Stimulated activated CD4-positive, alpha-beta T cell treated with anti-CD3 and anti-CD28 coated beads, Interleukin-1b, Interleukin-23, amount 100 ng/mL, for 48 hours (primary cell): ENCODE measurements at places on chromosomes 6 and 20.

DNA sequence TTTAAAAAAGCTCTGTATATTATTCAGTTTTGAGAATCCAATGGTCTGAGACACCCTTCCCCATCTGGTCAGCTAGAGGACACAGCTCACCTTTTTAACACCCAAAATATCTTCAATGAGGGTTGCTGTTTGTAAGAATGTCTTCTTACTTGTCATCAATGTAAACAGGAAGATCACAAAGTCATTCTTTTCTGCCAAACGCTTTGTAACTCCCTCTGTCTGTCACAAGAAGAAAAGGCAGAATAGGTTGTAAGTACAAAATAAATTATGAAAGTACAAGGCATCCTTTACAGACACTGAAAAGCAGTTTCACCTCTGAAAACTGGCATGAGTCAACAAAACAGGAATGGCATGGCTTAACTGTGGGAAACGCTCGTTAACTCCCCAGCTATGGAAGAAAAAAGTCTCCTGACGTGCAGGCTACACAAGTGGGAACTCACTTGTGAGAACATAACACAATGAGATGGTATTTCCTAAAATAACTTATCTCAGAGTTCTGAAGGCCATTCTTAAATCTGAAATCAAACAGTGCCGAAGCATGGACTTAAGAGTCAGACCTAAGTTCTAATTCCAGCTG, 42.7 kb downstream of the TRPC4AP start:
- DNase-seq: no peak

- no peak for DNase-seq
These were observed 139.7 kb upstream of the RPS6KA2 start for GRCh38 chr6:166766769-166767168.

DNA sequence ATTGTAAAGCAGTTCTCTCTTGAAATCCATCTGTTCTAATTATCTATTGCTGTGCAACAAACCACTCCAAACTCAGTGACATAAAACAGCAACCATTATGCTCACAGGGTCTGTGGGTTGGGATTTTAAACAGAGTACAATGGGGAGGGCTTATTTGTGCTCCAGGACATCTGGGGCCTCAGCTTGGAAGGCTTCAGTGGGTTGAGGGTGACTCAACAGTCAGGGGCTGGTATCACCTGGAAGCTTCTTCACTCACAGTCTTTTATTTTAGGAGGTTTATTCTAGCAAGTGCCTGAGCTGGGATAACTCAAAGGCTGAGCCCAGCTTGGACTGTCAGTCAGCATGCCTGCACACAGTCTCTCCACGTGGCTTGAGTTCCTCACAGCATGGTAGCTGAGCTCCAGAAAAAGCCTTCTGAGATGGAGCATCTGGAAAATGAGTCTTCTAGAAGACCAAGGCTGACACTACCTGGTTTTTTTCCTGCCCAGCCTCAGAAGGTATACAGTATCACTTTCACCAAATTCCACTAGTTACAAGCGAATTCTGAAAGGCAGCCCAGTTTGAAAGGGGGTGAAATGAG, 234.6 kb upstream of the ID4 start:
- no peak for DNase-seq

DNA sequence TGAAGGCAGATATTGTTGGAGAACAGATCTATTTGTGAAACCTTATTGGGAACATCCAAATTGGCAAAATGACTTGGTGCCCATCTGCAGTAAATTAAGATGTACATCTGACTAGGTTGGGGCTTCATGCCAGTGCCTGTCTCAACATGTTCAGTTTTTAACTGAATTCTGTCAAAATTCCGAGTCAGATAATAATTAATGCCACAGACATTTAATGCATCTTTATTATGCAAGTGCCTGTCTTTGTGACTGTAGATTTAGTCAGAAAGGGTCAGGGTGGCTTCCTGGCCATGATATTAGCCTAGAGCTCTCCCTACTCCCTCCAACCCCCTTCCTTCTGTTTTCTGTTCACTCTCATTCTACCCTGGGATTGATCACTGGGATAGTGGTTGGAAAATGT, 199.3 kb upstream of the FLRT3 start:
- no peak for DNase-seq

DNA sequence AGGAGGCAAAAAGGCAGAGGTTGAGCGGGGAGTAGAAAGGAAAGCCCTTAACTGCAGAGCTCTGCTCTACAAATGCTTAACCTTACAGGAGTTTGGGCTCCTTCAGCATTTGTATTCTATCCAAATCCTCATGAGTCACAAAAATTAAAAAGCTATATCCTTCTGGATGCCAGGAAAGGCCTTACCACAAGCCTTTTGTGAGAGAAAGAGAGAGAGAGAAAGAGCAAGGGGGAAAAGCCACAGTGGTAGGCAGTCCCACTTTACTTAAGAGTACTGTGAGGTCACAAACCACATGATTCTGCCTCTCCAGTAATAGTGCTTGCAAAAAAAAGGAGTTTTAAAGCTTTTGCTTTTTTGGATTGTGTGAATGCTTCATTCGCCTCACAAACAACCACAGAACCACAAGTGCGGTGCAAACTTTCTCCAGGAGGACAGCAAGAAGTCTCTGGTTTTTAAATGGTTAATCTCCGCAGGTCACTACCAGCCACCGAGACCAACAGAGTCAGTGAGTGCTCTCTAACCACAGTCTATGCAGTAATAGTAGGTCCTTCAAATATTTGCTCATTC, at the start of gene RUNX2:
Gene RUNX2 (plus strand): TSS at position 375 of the 567 bp plus-strand sequence. CDS start 397 bp downstream, outside the sequence.
- no peak for DNase-seq

GRCh38 chr20:6200092-6200491, 77.3 kb upstream of the FERMT1 start:
- DNase-seq: no peak

- no peak for DNase-seq
These were observed 793.9 kb upstream of the EPHA7 start for GRCh38 chr6:94213226-94213625.

- no peak for DNase-seq
These were observed 72.0 kb upstream of the F13A1 start for GRCh38 chr6:6392214-6393068.

DNA sequence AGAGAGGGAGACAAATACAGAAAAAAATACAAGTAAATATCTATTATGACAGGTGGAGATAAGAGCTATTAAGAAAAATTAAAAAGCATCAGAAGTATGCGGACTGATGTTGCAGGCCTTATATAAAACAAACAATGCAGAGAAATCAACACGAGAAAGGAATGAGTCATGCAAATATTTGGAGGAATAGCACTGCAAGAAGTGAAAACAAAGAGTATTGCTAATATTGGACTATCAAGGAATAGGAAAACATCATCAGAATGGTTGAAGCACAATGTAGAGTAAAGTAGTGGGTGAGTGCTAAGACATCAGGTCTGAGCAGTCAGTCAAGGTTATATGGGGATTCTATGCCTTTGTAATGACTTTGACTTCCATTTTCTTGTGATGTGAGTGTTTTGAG, 657.5 kb upstream of the GJE1 start:
- DNase-seq: no peak

- DNase-seq: no peak
These were observed 24.7 kb downstream of the ZSCAN31 start for GRCh38 chr6:28311139-28311823.

- DNase-seq: no peak
These were observed 32.3 kb upstream of the SLC22A23 start for GRCh38 chr6:3489027-3489757.

GRCh38 chr6:6872459-6873344, 235.1 kb upstream of the RREB1 start:
- DNase-seq: no peak

GRCh38 chr20:57904314-57905105, 194.7 kb upstream of the PMEPA1 start:
- no peak for DNase-seq

DNA sequence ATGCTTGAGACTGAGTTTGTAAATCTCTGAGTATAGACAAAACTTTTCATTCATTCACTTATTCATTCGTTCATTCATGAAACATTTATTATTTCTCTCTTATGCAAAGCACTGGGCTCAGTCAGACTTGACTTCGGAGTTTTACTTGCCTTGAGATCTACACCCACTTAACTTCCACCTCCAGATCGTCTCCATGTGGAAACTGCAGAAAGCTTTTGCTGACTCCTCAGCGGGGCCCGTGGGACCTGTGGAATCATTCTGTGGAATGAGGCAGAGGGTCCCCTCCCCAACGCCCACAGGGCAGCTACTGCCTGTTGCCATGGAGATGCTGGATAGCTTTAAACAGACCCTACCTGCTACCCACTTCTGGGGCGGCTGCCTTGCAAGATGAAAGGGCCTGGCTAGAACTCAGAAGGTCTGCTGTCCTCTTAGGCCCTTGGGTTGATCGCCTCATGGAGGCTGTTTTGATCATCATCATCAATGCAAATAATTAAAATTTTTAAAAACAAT, 66.4 kb upstream of the KCNG1 start:
- no peak for DNase-seq

GRCh38 chr6:114051031-114051430, 80.1 kb upstream of the HDAC2 start:
- no peak for DNase-seq

- no peak for DNase-seq
These were observed 18.4 kb downstream of the TIAM2 start for GRCh38 chr6:155013457-155013876.

- no peak for DNase-seq
These were observed 576.1 kb upstream of the MARCKS start for GRCh38 chr6:113281014-113281413.

DNA sequence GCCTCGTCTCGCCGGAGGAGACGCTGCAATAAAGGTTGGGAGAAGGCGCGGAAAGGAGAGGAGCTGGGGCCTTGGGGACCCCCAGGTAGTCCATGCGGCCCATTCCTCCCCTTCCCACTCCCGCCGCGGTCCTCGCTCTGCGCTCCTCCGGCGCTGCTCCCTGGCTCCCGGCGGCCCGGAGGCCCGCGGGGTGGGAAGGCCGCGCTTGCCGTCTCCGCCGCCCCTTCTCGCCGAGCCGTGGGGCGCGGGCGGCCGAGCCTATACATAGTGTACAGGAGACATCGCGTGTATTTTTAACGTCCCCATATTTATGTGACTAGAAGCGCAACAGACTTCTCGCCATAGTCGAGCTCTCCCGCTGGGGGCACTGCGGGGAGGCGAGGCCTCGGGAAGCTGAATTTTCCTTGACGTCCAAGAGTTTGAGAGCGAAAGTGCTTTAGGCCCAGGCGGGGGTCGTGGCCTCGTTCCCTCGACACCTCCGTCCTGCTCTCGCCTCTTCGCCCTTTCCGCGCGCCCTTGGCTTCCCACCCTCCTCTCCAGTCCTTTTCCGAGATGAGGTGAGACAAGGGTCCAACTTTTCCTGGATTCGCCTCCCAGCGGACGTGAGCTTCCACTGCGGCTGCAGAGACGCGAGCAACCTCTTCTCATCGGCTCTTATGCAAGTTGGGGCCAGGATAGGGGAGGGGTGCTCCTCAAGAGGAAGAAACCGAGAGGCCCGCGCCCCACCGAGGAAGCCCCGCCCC, 29.0 kb downstream of the SLC12A5 start:
- DNase-seq: no peak

GRCh38 chr20:31836853-31837608, 8.4 kb downstream of the FOXS1 start:
- DNase-seq: no peak

GRCh38 chr20:15921930-15922329, 651.3 kb downstream of the KIF16B start:
- DNase-seq: no peak
